Fibroblast of skin of left biceps (primary cell): ENCODE measurements at places on chromosomes 6 and 20.

GRCh38 chr6:42604150-42604549 is 40.3 kb downstream of the UBR2 start:
- no peak for DNase-seq

DNA sequence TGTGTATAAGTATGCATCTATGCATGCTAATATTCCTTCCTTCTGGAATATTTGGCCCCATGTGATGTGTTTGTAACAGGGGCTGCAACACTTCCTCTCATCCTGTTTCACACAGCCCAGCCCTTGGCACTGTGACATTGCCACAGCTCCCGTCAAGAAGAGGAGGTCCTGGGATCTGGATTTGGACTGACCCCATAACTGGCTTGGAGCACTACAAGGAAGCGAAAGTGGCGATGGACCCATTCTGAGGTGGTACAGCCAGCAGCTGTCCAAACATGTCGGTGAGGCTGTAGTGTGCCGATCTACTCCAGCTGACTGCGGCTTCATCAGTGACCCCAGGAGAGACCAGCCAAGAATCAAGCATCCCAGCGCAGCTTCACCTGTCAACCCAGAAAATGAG is 18.2 kb downstream of the SYNDIG1 start:
- no peak for DNase-seq

DNA sequence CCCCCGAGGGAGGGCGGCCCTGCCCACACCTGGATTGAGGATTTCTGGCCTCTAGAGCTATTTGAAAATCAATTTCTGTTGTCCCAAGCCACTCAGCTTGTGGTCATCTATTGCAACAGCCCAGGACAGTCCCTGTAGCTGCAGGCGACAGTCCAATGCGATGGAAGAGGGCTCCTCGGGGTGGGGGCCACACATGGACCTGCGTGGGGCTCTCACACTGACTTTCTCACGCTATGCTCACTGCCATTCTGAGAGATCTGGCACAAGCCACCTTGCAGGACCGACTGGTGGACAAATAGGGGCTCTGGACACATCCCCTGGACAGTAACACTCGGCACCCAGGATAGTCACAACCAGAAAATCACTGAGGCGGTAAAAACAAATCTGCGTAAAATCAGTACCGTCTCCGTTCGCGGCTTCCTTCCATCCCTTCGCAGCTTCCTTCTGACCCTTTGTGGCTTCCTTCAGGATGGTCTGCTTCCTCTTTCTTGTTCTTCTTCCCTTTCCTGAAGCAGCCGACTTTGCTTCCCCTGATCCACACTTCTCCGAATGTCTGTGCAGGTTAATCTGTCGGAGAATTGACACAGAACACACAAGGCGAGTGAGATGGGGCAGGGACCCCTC is 21.8 kb downstream of the CTCFL start:
- no peak for DNase-seq

DNA sequence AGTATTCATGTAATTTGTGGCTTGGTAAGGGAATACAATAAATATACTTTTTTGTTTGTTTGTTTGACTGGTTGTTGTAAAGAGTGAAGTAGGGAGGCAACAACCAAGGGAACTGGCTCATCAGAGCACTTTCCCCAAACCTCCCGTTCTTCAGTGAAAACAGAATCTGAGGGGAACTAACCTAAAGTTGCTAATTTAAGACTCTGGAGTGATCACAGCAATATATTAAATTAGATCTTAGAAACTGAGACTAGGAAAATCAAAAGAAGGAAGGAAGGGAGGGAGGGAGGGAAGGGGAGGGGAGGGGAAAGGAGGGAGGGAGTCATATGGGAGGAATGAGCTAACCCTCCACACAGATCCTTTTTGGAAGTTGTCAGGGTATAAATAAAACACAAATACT is 144.9 kb downstream of the SYNDIG1 start:
- no peak for DNase-seq

DNA sequence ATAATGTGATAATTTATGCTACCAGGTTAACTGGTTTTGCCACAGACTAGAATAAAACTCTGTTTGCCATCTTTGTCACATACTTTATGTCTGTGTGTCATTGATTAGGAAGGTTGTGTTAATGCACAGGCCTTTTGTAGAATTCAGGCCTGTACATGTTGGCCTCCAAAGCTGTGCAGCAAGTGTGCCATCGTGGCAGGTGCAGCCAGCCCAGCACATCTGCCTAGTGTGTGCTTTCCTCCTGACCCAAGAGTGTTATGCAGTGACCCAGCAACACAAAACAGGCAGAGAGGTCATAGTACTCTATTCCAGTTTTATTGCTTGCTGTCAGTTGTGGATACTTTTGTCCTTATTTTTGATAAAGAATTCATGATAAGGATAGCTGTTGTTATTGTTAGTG is 3.7 kb downstream of the MAP3K4 start:
- no peak for DNase-seq

DNA sequence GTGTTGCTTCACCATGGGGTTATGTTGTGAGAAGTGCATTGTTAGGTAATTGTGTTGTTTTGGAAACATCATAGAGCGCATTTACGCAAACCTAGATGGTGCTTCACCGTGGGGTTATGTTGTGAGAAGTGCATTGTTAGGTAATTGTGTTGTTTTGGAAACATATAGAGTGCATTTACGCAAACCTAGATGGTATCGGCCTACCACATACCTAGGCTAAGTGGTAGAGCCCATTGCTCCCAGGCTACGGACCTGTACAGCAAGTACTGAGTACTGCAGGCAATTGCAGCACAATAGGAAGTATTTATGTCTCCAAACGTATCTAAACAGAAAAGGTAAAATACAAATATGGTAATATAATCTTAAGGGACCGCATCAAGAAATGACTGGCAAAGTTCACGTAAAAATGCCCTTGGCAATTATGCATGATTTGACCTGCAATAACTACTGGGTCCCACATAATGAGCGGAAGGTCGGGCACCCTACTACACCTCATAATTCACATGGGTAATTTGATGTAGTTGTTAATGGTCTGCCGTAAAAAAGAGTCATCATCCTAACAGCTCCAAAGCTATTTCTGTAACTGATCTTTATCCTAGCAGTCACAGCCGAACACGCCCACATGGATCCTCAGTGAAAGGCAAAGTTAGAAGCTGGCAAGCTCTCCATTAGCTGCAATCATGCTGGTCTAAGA is 76.0 kb downstream of the RSPH3 start:
- DNase-seq: no peak

- DNase-seq: no peak
Observed at GRCh38 chr6:87705070-87705691, 3.1 kb upstream of the AKIRIN2 start.

DNA sequence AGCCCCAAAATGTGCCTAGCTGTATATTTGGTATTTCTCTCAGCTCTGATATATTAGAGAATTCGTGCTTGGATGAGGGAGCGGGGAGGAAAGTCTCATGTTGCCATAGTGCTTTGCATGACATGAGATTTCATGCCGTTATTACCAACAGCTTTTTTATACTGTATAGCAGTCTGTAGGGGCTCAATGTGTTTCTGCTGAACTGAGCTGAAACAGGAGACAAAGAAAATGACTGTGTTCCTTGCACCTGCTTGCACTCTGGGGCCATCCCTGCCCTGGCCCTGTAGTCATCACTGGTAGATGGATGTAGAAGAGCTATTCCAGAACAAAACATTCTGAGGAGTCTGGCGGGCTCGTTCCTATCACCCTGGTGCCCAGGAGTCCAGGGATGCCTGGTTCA is 128.0 kb upstream of the SASH1 start:
- DNase-seq: no peak

GRCh38 chr20:60447703-60448102 is 489.5 kb downstream of the CDH26 start:
- DNase-seq: no peak

- no peak for DNase-seq
Observed at GRCh38 chr6:36516559-36516958, 30.7 kb downstream of the STK38 start.

DNA sequence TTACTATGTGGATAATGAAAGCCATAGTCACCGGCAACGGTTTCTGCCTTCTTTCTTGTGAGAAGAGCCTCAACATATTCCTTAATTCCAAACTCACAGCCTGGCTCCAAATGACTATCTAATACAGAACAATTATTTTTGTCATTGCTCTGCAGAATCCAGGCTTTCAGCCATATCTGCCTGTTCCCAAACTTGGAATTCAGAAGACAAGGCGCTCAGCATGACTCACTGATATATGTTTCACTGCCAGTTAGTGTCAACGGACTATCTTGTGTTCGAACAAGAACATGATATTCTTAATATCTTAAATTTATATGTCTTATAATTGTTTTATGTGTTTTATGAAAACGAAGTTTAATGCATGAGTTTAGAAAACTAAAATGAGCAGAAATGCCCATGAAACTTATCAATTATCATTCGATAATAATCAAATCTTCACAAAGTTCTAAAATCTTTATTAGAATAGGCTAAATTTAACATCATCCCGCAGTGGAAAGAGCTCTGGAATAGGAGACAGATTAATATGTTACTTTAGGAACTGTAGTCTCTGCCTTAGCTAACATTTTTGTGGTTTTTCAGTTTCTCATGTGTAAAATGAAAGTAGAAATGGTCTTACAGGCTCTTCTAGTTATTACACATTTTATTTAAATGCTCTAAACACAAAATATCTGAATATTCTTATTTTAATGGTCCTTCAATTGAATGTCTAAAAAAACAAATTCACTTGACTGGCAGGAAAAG is 669.3 kb upstream of the GJE1 start:
- no peak for DNase-seq

DNA sequence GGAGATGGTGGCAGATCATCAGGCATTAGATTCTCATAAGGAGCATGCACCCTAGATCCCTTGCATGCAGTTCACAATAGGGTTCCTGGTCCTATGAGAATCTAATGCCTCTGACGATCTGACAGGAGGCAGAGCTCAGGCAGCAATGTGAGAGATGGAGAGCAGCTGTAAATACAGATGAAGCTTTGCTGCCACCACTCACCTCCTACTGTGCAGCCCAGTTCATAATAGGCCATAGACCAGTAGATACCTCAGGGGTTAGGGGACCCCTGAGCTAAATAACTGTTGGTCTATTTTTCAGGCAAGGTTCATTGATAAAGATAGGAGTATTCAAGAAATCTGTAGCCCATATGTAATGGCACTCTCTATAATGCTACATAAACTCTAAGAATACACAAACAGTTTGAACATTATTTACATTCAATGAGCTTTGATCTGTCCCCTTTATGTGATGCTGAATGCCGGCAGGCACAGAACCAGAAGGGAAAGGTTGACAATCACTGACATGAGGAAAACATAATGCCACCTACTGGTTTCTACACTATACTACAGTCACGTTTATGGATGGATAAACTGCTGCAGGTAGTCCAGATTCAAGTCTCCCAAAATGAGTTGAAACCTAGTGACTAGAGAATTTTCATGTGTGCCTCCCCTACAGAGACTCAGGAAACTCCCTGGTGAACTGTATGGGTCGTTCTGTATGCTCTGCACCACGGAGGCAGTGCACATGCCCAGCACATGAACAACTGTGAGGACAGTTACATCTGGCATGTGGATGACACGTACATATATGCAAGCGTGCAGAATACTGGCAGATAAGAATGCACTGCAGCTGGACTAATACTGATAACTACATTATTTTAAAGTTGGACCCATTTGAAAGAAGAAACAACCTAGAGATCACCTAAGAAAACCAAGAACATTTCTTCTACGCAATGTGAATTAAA is 72.0 kb downstream of the DST start:
- no peak for DNase-seq

DNA sequence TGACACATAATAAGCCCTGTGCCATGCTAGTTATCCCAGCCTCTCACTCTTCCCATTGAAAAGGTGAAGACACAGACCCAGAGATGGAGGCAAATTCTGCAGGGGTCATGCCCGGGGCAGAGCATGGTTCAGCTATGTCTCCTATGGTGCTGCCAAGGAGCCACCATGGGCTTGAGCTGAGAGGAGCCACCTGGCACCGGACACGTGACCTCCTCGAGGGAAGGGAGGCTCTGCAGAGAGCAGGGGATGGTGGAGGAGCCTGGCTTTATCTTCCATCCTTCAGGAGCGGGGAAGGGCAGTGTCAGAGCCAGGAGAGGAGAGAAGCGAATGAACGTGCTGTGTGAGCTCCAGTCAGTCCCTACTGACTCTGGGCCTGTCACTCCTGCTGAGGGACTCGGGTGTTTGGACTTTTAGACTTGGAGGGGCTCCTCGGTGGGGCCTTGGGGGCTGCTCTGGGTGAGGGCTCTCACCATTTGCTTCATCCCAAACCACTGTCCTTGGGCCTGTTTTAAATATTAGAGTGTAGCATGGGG is 11.1 kb upstream of the CCN5 start:
- no peak for DNase-seq

DNA sequence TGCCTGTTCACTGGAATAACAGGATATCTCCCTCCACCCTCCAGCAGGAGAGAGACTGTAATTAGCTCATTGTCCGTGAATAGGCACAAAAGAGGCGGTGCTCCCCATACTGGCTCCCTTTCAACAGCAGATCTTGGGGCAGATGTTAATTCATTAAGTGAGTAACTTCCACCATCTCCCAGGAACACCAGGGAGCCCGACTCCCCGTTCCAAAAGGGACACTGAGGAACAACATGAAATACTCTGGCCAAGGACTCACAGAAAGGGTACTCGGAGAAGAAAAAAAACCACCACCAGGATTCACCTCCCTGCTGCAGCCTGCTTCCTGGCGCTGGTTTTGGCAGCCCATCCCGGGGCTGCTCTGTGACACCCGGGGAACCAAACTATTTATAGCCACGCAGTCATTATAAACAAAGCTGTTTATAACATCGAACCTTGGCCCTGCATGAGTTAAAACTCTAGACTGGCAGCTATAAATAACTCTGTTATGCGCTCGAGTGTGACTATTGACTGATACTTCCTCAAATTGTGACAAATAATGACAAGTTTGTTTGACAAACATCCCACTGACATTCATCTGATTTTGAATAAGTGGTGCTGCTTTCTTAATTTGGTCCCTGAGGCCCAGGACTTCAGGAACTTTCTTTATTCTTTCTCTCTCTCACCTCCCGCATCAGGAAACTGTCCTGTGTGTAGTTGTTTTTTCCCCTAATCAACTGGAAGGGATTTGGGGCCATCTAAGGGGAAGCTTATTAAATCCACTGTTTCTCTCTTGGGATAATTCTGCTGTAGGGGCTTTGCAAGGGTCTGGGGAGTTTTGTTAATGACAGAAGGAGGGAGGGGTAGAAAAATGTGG is 521.6 kb downstream of the CD83 start:
- DNase-seq: peak; percentile 7

- DNase-seq: no peak
Observed at GRCh38 chr6:7264686-7265384, 48.2 kb downstream of the SSR1 start.

- no peak for DNase-seq
Observed at GRCh38 chr20:4459081-4459480, 262.6 kb upstream of the PRND start.

DNA sequence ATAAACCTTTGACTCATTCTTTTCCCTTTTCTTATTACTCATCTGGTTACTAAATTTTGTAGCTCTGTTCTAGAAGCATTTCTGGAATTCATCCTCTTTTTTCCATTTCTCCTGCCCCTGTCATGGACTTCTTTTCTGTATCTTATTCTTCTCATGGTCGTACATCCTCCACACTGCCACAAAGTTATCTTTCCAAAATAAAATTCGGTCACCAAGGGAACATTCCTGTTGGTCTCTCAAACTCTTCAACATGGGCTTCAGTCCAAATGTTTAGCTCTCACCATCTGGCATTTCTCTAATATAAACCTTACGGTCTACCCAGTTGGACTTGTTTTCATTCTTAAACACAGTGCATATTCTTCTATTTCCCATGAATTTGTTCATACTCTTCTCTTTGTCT is 428.8 kb upstream of the ID4 start:
- no peak for DNase-seq
